Activated CD8-positive, alpha-beta T cell treated with anti-CD3 and anti-CD28 coated beads for 36 hours (primary cell): ENCODE measurements at places on chromosomes 7 and 10. TPM values are rescaled to one million over a fixed set of nuclear protein-coding genes. Genes with fewer than 3 reads are reported as not detected.

GRCh38 chr10:44070282-44070681 lies 314.6 kb downstream of the CXCL12 start:
- no peak for DNase-seq

DNA sequence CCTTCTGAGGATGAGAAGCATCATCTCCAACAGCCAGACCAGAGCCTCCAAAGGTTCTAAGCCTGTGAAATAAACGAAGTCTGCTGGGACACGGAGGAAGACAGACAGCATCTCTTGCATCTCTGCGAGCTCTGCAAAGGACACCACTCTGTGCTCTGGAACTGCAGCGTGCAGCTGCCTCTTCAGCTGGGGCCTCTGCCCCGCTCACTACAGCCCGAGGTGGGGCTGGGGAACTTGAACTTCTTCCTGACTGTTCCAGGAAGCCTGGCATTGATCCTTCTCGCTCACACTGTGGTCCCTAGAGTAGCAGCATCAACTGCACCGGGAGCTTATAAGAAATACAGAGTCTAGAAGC lies 163.3 kb downstream of the USP6NL start:
- DNase-seq: no peak

DNA sequence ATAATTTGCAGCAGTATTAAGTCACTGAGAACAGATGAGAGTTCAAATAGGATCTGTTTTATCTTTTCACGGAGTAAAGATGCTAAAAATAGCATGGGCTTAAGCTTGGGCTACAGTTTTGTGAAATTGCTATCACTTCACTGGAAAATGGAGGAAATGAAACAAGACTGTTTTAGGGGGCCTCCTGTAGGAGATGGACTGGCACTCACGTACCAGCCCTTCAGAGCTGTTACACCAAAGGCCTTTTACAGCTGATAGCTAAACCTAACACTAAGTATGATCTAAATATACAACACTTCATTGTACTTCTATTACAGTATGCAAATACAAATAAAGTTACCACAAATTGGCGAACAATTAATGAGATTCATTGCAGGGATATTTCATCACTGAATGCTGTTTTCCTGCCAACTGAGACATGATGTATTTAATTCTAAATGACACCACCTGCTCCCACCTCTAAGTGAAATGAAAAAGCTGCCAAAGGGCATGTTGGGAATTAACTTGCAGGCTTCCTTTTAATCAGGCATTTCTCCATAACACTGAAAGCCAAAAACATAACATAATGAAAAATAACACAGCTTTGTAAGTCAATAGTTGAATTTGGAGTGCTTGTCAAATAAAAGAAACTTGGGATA lies 304.5 kb upstream of the LRRN3 start:
- no peak for DNase-seq

GRCh38 chr7:35480806-35481205 lies 214.1 kb downstream of the HERPUD2 start:
- DNase-seq: no peak

GRCh38 chr10:101053516-101053915 lies 8.3 kb upstream of the KAZALD1 start:
- DNase-seq: no peak

DNA sequence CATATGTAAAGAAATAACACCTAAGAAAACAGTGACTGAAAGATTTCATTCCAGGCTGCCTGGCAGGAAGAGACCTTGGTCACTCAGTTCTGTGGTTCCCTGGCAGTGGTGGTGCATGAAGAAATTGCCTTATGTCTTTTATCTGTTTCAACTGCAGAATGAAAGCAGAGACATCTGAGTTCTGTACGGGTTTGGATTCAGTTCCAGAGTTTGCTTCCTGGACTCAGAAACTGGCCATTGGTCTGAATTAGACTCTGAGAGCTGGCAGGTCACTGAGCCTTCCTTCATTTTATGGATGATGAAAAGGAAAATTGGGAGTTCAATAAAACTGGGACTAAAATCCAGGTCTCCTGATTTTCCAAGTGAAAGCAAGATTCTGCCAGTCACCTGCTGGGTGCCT lies 428.9 kb upstream of the AUTS2 start:
- no peak for DNase-seq

DNA sequence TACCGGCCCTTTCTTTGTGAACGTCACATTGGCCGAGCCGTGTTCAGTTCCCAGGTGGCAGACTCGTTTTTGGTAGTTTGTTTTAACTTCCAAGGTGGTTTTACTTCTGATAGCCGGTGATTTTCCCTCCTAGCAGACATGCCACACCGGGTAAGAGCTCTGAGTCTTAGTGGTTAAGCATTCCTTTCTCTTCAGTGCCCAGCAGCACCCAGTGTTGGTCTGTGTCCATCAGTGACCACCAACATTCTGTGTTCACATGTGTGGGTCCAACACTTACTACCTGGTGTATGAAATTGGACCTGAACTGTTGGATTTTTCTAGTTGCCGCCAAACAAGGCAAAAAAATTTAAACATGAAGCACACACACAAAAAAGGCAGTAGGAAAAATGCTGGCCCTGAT lies 9.9 kb upstream of the CSGALNACT2 start:
- DNase-seq: no peak

GRCh38 chr7:157715071-157715937 lies 378.5 kb downstream of the DNAJB6 start:
- no peak for DNase-seq

The NUTM2E gene
- total RNA-seq: 0.23 TPM

The C10orf53 gene
- total RNA-seq: not detected

The GJC3 gene
- total RNA-seq: 0.47 TPM

The CSTF2T gene
- total RNA-seq: 21.7 TPM

The UPP1 gene
- 93.3 TPM for total RNA-seq

The TRIM74 gene
- total RNA-seq: not detected

The UTF1 gene
- not detected for total RNA-seq
